ENCODE measurements at places on chromosomes 13 and 19.

- DNase-seq: no peak
These were observed 114.9 kb downstream of the PCCA start for GRCh38 chr13:100203696-100204367.

DNA sequence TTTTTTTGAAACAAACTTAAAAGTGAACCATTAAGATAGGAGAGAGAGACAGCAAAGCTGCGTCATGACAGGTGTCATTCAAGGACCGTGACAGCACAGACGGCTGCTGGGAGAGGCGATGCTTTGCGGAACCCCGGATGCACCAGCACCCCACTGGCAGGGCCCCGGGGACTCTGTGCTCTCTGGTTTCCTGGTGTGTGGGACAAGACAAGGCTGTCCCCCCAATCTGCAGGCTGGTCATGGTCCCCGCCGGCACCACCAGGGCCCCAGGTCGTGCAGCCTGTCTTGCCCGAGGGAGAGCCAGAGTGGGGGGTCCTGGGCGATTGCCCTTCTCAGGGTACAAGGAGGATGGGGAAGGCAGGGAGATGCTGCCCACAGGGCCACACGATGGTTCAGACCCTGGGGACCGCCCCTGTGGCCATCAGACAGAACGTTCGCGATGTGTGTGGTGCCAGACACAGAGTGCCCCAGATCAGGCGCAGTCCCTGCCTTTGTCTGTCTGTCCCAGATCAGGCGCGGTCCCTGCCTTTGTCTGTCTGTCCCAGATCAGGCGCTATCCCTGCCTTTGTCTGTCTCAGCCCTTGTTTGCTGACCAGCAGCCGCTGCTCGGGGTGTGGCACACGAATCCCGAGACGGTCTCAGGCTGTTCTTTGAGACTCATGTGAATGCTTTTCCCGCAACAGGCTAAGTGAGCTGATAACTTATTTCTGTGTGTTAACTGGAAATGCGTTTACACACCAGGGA, 36.1 kb downstream of the ADPRHL1 start:
- DNase-seq: no peak

GRCh38 chr19:35347171-35347929, at the start of gene FFAR1:
Gene FFAR1, plus strand, starts transcription at chr19:35347902. Its CDS starts 3,650 bp downstream, at chr19:35351552.
- peak; percentile 63 for DNase-seq

- no peak for DNase-seq
These were observed 51.8 kb downstream of the CRYL1 start for GRCh38 chr13:20473888-20474287.

- DNase-seq: no peak
These were observed 14.3 kb downstream of the LPAR6 start for GRCh38 chr13:48398450-48399095.

Data from naive thymus-derived CD4-positive, alpha-beta T cell (primary cell).